Osteoblast (primary cell): ENCODE measurements at places on chromosomes 2 and 18.

GRCh38 chr18:59660786-59661743, 36.2 kb downstream of the CCBE1 start:
- H3K27me3 ChIP-seq, result no peaks in the 10 kb centered on the region
- peak overlapping the region; percentile 92 for H3K27ac ChIP-seq
- H3K4me3 ChIP-seq, result no peak overlapping the region
- DNase-seq, result no peak

DNA sequence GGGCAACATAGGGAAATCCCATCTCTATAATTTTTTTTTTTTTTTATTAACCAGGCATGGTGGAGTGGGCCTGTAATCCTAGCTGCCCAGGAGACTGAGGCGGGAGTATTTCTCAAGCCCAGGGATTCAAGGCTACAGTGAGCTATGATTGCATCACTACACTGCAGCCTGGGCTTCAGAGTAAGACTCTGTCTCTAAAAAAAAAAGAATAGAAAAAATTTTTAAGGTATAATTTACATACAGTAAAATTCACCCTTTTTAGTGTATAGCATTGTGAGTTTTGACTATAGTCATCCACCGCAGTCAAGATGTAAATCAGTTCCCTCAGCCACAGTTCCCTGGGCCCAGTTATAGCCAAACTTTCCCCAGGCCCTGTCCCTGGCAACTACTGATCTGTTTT, 57.1 kb upstream of the MSH6 start:
- no peaks in the 10 kb centered on the region for H3K27me3 ChIP-seq
- H3K4me3 ChIP-seq, result no peak overlapping the region
- no peaks in the 10 kb centered on the region for H3K36me3 ChIP-seq

GRCh38 chr2:72137498-72138010, 10.1 kb downstream of the CYP26B1 start:
- H3K27ac ChIP-seq, result no peak overlapping the region
- peak; percentile 99 for DNase-seq
- peaks cover 13% of the 10 kb centered on the region for H3K27me3 ChIP-seq
- H3K4me1 ChIP-seq, result no peaks in the 10 kb centered on the region
- H3K36me3 ChIP-seq, result no peaks in the 10 kb centered on the region

GRCh38 chr18:29823671-29824070, 1218.9 kb downstream of the DSC3 start:
- no peak for DNase-seq
- H3K4me3 ChIP-seq, result no peak overlapping the region
- no peaks in the 10 kb centered on the region for H3K4me1 ChIP-seq
- H3K27me3 ChIP-seq, result no peaks in the 10 kb centered on the region
- no peak overlapping the region for H3K27ac ChIP-seq

GRCh38 chr2:17916584-17916983, 38.1 kb downstream of the KCNS3 start:
- no peak overlapping the region for H3K27ac ChIP-seq
- H3K4me3 ChIP-seq, result no peak overlapping the region
- no peaks in the 10 kb centered on the region for H3K4me1 ChIP-seq
- no peak for DNase-seq

DNA sequence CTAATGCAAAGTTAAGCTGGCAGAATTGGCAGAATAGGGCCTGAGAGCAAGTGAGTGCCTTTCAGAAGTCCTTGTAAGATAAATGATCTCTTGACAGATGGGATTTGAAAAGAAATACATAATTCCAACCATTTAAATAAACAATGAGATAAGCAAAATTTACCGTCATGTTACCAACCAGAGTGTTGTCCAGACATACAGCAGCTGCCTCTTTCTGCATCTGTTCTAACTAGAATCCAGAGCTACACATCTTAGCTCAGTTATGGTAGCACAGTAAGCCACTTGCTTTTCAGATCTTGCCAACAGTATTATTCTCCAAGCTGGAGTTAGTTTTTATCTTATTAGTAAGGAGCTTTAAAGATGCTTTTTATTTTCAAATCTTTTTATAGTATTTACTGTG, 179.6 kb downstream of the BARD1 start:
- DNase-seq, result no peak
- H3K27ac ChIP-seq, result no peak overlapping the region
- H3K4me3 ChIP-seq, result no peak overlapping the region
- no peaks in the 10 kb centered on the region for H3K27me3 ChIP-seq
